Left renal cortex interstitium (tissue), 4 donors: ENCODE measurements at places on chromosomes 6 and 20. TPM values are rescaled to one million over a fixed set of nuclear protein-coding genes. Genes with fewer than 3 reads are reported as not detected.

- no peak for DNase-seq
Measured at GRCh38 chr20:7843613-7844012, 96.6 kb downstream of the HAO1 start.

- DNase-seq = no peak
Measured at GRCh38 chr6:13688692-13689196, 22.9 kb downstream of the RANBP9 start.

DNA sequence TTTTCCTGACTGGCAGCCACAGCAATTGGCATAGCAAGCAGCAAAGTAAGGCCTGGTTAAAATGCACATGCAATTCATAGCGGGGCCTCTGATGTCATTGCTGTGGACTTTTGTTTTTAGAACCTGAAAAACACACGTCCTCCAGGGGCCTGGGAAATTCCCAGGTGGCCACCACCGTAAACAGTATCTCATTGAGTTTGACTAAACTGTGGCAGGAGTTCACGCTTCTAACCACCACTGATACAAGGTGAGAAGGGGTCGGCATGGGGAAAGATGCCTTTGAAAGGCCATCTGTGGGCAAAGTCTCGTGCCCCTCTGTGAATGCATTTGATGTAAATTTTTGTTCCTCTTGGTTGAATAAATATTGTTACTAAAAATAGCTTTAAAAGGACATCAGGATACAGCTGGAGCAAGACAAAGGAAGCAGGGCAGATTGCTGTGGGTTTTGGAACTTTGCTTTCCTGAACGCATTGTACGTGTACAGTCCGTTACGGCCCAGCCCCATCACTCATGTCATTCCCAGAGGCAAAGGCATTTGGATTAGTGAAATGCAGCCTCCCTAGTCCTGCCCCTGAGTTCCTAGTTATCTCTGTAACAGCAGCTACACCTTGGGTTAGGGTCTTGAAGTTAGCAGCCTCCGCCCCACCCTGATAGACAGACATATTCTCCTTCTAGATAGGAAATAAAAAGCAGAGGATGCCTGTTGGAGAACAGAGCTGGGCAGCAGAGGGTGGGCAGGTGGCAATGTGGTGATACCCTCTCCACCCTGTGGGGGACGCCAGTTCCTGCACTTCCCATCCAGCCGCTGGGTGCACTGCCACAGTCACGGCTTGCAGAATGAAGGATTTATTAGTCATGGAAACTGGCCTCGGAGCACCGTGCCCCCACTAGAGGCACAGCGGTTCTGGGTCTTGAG lies 80.3 kb downstream of the ZDHHC14 start:
- DNase-seq = no peak

DNA sequence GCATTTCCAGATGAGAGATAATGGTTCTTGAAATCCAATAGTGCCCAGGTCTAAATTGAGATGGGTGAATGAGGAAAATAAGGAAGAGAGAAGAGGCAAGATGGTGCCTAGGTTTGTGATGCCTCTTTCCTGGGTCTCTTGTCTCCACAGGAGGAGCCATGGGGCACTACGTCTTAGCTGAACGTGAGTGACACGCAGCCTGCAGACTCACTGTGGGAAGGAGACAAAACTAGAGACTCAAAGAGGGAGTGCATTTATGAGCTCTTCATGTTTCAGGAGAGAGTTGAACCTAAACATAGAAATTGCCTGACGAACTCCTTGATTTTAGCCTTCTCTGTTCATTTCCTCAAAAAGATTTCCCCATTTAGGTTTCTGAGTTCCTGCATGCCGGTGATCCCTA lies 6.8 kb downstream of the HFE start:
- no peak for DNase-seq

The TASP1 gene
- polyA plus RNA-seq = 13.5 TPM

The DUSP15 gene
- polyA plus RNA-seq = 16.6 TPM

GRCh38 chr20:25574411-25574810 lies 10.9 kb downstream of the NINL start:
- DNase-seq = no peak

DNA sequence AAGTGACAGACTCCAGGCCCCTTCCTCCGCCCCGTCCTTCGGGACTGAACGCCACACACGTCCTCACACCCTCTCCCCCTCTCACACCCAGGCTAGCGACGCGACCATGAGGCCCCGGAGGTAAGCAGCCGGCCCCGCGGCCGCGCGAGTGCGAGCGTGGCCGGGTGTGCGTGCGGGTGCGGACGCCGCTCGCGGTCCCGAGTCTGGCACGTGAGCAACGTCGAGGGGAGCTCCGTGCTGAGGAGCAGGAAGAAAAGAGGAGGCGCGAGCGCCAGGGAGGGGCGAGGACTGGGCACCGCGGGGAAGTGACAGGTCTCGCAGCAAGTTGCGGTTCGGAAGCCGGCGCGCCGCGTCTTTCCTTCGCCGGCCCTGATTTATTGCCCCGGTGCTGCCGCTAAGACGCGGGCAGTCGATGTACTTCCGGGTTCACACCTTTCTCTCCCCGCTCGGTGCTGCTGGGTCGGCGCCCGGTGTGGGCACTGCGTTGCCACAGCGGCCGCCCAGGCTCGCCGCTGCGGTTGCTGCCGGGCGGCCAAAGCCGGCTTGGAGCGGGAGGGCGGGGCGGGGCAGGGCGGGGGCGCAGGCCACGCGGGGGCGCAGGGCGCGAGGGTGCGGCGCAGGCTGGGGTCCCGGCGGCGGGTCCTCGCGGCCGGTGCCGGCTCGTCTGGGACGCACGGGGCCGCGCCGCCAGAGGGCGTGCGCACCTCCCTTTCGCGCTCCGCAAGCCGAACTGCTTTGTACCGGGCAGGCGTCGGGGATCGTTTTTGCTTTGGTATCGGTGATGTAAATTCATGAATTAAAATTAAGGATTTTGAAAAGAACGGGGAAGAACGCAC lies 15.8 kb upstream of the LIN28B start:
- no peak for DNase-seq

DNA sequence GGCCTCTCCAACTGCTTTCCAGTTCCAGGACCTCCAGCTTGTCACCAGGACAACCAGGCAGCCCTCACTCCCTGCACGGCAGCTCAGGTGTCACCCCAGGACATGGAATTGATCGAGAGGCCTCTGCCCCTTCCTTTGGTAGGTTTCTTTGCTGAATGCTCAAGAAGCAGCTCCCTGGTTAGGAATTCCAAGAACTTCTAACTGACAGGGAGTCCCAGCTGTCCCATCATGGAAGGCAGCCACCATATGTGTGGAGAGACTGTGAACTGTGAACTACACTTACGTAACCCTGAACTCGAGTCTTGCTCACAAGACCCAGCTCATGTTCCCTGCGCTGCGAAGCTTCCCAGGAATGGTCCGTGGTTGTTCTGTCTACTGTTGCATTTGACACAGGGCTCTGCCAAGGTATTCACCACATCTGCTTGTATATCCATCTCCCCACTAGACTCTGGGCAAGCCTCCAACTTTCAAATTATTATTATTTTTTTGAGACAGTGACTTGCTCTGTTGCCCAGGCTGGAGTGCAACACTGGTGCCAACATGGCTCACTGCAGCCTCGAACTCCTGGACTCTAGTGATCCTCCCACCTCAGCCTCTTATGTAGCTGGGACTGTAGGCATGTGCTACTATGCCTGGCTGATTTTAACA lies 35.7 kb downstream of the MGME1 start:
- DNase-seq = no peak

GRCh38 chr20:60627751-60628565 lies 624.1 kb upstream of the CDH4 start:
- DNase-seq = no peak

GRCh38 chr6:31356216-31356945 lies 598 bp downstream of the HLA-B start:
- DNase-seq = no peak

DNA sequence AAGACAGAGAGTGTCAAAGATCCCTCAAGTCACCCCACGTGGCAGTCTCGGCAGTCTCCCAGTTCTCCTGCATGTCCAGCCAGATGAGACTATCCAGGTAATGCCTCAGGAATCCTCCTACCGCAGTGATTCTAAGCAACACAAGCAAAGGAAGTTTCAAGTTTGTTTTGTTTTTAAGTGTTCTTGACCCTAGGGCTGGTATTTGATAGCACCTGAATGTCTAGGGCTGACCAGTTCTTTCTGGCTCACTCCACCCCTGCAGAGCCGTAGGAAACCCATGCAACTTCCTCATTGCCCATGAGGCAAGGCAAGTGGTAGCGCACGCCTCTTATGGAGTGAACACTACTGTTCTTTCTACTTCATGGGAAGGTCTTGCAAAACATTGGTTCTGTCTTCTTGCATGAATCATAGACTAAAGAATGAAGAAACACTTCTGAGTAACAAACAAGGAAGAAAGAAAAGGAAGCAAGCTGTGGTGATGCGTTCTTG lies 24.8 kb upstream of the FOXQ1 start:
- DNase-seq = no peak

The SSTR4 gene
- polyA plus RNA-seq = 0.10 TPM

- DNase-seq = no peak
Measured at GRCh38 chr6:40444811-40445210, 142.4 kb downstream of the LRFN2 start.

The PTGIS gene
- polyA plus RNA-seq = 30.8 TPM

GRCh38 chr20:62776692-62777527 lies 19.4 kb upstream of the MRGBP start:
- DNase-seq = no peak

- no peak for DNase-seq
Measured at GRCh38 chr6:4088704-4089103, 9.8 kb upstream of the FAM217A start.

The BMP2 gene
- 18.3 TPM for polyA plus RNA-seq

DNA sequence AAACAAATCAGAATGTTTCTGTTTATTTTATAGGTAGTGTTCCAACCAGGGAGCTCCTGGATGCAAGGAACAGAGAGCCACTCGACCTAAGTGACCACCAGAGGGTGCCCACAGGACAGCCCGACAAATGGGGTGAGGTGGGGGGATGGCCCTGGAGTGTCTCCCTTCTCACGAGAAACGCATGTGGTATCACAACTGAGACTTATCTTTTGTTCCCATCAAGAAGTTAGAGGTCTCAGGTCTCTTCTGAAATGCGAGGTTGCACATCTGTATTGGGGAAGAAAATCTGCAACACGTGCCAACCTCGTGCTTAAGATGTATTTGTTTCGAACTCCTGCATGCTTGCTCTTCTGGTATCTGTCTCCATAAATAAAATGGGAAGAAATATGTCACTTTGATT lies 104.0 kb downstream of the ISM1 start:
- no peak for DNase-seq

DNA sequence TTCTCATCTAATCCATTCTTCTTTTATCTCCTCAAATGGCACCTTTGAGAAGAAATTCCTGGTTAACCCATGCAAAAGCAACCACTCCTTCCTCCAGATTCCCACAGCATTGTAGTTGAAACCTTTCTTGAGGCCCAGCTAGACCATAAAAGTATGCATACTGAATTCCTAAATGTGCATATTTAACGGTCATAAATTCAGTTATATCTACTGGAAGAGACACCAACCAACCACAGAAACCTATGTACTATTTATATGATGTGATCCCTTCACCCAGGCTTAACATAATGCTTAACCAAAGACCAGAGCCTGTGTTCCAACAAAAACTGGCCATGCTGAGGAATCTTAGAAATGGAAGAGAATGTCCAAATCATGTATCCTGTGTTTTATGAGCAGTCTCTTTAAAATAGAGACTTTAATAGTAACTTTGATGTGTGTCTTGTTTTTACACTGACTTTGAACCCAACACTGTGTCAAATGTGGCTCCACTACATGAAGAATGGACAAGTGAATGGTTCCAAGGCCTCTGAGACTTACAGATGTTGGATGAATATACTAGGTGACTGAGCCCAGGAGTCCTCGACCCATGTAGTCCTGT lies 11.4 kb upstream of the TAF8 start:
- DNase-seq = no peak

GRCh38 chr20:20227013-20227571 lies 140.8 kb upstream of the INSM1 start:
- DNase-seq = no peak

DNA sequence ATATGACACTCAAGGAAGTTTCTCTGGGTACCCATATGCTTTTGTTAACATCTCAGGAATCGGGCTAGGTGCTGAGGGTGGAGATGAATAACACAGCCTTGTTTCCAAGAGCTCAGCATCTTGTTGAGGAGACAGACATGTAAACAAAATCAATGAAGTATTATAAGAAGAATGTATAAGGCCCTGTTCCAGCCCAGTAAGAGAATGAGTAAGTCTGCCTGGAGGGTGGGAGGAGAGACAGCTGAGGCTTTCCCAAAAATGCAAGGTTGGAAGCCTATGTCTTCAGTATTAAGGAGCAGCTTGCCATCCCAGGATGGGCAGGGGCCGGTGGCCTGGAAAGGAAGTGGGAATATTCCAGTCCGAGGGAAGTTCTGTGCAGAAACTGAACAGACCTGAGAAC lies 615.3 kb upstream of the BTBD3 start:
- no peak for DNase-seq

GRCh38 chr6:15247500-15248450 lies 1.9 kb downstream of the JARID2 start:
- no peak for DNase-seq

The CBFA2T2 gene
- 34.6 TPM for polyA plus RNA-seq

The RNF39 gene
- 1.7 TPM for polyA plus RNA-seq

The LY6G6C gene
- polyA plus RNA-seq = 0.32 TPM

The MCHR2 gene
- not detected for polyA plus RNA-seq

DNA sequence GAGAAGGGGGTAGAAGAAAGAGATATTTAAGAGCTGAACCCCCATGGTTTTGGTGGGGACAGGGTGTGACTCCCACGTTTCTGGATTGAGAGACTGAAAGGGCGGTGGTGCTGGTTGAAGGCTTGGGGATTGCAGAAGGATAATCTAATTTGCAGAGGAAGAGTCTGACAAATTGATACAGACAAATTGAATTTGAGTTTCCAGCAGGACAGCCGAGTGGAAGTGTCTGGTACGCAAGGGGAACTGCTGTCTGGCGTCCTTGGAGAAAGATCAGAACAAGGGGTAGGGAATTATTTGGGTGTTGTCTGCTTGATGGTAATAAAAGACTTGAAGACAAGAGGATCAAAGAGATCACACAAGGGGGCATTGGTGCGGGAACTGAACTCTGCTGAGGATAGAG lies 40.5 kb upstream of the MDGA1 start:
- no peak for DNase-seq

- no peak for DNase-seq
Measured at GRCh38 chr6:145313041-145313855, 422.1 kb downstream of the EPM2A start.

The TNNC2 gene
- 0.95 TPM for polyA plus RNA-seq

The OGFRL1 gene
- polyA plus RNA-seq = 19.2 TPM

GRCh38 chr6:130252527-130253237 lies 29.9 kb upstream of the SAMD3 start:
- no peak for DNase-seq
